Progenitor cell of endocrine pancreas (in vitro differentiated cells): ENCODE measurements at places on chromosomes 2 and 18. TPM values are rescaled to one million over a fixed set of nuclear protein-coding genes. Genes with fewer than 3 reads are reported as not detected.

DNA sequence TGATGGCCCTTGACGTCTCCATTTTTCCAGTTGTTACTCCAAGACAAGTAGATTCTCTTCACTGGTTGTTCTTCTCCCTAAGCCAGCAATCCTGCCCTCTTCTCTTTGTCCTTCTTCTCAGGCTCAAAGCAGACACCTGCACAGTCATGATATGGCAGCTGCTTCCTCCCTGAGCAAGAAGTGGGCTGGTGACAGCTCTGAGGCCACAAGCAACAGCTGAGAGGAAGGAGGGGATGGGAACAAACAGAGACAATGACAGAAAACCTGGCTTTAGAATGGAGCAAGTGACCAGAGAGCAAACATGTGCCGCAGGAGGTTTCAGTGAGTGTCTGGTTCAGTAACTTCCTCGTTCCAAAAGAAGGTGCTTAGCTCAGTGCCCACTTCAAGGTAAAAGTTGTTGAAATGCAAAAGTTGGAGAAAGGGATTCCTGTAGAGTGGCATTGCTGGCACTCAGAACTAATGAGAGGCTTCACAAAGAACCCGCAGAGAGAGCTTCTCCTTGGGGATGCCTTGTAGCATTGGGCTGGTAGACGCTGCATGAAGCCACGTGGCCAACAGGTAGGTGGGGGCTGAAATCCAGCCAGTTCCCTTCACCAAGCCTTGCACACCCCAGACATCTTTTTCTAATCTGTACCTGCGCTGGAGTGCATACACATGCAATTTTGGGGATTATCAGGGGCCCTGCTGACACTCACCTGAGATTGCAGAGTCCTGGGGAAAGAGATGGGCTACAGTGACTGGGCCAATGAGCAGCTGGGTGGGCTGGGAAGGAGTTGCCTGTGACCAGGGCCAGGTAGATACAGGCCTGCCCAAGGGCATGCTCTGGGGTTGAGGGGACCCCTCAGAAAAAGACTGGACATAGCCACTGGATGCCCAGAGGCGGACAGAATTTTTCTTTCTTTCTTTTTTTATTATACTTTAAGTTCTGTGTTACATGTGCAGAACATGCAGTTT, 153.3 kb upstream of the RAB12 start:
- no peak for DNase-seq

Gene TBR1
- total RNA-seq, result not detected in 2 replicates

Gene LHCGR
- not detected in 2 replicates for total RNA-seq

Gene GPR55
- total RNA-seq, result not detected in 2 replicates

DNA sequence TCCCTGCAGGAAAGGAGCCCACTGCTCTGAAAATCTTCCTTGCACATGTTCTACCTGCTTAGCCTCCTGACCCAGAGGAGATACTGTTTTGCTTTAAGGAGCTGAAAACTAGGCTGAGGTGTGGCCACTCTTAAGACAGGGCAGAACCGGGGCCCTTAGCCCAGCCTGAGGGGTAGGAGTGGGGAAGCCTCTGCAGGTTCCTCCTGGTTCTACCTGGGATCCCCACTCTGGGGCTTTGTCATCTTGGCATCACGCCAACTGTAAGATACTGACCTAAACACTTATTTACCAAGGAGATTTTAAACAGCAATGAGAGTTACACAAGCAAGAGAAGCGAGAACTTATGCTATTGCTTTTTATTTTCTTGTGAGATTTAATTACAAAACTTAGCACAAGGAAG, 86.9 kb downstream of the KCTD1 start:
- DNase-seq, result no peak

Gene TCF4
- total RNA-seq, result 56.8 and 61.3 TPM in 2 replicates

- no peak for DNase-seq
Measured at GRCh38 chr2:65299246-65299645, 71.6 kb downstream of the ACTR2 start.

Gene CDKL4
- total RNA-seq, result 1.2 and 2.0 TPM in 2 replicates

DNA sequence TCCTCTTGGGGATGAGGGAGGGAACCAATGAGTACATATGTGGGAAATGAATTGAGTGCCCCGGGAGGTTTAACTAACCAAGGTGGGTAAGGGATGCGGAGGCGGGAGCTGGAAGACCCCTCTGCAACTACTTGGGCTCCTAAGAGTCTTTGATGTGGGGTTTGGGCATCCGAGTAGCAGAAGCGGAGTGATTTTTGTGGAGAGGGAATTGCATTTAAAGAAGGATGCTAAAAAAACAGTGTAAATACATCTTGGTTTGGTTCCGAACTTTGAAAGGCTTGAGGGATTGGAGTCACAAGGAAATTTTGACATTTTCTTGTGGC, 215.7 kb downstream of the MCFD2 start:
- DNase-seq, result no peak

- no peak for DNase-seq
Measured at GRCh38 chr18:56770097-56770496, 118.9 kb downstream of the WDR7 start.

- no peak for DNase-seq
Measured at GRCh38 chr2:95061119-95061512, 35.6 kb downstream of the MAL start.

DNA sequence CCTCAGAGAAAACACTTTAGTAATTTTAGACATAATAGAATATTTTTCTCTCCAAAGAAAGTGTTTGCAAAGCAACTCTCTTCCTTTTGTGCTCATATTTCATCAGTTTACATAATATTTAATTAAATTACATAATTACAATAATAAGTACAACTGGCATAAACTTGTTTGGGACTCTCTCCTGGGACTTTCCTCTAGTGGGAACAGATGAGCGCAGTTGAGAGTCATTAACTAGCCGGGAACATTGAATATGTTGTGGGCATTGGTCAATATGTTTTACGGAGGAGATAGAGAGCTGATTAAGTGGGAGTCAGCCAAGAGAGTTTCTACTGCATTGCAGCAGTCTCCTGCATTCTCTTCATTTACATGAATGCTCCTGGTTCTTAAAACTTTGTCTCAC, 607.7 kb downstream of the ARHGAP15 start:
- DNase-seq, result no peak

Gene DCDC2C
- total RNA-seq, result not detected in 2 replicates

DNA sequence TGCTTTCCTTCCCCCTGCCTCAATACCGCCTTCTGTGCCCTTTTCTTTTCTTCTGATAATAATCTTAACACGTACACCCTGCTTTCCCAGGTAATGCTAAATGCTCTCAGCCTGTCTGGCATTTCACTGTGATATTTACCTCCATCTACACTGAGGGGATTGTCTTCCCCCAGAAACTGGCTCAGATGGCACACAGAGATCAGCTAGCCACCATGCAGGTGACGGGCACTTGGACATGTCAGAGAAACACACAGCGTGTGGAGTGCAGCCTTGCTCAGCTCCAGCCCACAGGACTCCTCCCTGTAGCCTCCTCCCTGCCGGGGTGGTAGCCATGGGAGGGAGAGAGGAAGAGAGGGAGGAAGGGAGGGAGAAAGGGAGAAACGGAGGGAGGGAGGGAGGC, 131.2 kb downstream of the EIPR1 start:
- DNase-seq, result no peak

DNA sequence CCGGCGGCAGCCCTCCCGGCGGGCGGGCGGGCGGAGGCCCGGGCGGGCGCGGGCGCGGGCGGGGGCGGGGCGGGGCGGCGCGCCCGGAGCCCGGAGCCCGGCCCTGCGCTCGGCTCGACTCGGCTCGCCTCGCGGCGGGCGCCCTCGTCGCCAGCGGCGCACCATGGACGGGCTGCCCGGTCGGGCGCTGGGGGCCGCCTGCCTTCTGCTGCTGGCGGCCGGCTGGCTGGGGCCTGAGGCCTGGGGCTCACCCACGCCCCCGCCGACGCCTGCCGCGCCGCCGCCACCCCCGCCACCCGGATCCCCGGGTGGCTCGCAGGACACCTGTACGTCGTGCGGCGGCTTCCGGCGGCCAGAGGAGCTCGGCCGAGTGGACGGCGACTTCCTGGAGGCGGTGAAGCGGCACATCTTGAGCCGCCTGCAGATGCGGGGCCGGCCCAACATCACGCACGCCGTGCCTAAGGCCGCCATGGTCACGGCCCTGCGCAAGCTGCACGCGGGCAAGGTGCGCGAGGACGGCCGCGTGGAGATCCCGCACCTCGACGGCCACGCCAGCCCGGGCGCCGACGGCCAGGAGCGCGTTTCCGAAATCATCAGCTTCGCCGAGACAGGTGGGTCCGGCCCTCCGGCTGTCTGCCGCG, at the start of gene INHBB:
TSS of gene INHBB (plus strand) at position 111 of the 641 bp plus-strand sequence. CDS start at position 164, 53 bp downstream.
- no peak for DNase-seq

DNA sequence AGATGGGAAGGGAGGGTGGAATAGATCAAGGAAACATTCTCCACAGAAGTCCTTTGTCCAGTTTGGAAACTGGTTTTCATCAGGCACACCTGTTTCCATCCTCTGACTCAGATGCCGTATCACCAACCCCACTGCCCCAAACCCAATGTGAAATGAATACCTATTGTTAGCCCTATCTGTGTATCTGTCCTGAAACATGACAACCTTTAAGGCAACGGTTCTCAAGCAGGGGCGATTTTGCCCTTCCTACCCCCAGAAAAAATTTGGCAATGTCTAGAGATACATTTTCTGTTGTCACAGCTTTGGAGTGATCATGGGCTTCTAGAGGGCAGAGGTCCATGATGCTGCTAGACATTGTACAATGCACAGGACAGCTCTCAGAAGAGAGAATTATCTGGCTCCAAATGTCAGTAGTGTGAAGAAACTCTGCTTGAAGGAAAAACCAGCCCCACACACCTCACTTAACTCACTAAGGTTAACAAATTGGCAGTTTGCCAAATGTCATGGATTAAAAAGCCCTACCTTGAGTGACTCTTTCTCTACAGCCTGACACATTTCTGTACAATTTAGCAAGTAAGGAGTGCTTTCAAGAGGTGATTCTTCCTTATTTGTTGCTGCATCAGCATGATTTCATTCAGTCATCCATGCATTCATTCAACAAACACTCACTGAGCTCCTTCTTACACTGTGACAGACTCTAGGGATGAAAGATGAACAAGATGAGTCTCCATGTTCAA, 3.4 kb downstream of the SCTR start:
- DNase-seq, result no peak

DNA sequence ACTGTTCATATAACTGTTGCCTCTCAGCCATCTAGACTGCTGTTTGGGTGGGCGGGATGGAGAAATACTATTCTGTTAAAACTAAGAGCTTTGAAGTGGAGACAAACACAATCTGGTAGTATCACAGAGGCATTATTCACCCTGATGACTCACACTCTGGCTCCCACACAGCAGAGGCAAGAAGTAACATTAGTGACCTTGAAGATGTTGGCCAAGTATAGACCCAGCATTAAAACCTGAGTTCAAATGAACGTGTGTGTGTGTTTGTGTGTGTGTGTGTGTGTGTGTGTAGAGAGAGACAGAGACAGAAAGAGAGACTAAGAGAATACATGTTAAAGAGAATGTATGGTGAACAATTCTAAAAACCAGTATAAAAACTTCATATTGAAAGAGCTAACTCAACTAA, 22.5 kb upstream of the ACVR1 start:
- DNase-seq, result no peak

GRCh38 chr2:13104723-13105122, 388.0 kb downstream of the TRIB2 start:
- DNase-seq, result no peak

DNA sequence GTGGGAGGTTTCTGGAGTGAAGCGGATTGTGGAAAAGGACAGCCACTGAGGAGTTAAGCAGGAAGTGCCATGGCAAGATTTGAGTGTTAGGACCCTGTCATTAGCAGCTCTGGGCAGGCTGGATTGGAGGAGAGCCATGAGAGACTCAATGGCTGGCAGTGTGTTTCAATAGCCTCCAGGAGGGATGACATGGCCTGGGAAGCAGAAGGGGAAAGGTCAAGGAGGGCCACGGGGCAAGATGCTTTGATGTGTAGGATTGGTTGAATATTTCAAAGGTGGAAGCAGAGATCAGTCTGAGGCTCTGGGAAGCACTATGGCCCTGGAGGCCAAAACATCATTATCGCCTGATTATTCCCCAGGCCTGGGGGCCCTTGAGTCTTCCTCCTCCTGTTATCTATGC, 229.0 kb upstream of the HS6ST1 start:
- no peak for DNase-seq

Gene OSR1
- total RNA-seq, result 10.3 and 10.7 TPM in 2 replicates

Gene GCC2
- 79.4 and 82.8 TPM in 2 replicates for total RNA-seq

Gene KCNG3
- total RNA-seq, result 0.16 and 0.31 TPM in 2 replicates

Gene NEU2
- total RNA-seq, result not detected in 2 replicates

DNA sequence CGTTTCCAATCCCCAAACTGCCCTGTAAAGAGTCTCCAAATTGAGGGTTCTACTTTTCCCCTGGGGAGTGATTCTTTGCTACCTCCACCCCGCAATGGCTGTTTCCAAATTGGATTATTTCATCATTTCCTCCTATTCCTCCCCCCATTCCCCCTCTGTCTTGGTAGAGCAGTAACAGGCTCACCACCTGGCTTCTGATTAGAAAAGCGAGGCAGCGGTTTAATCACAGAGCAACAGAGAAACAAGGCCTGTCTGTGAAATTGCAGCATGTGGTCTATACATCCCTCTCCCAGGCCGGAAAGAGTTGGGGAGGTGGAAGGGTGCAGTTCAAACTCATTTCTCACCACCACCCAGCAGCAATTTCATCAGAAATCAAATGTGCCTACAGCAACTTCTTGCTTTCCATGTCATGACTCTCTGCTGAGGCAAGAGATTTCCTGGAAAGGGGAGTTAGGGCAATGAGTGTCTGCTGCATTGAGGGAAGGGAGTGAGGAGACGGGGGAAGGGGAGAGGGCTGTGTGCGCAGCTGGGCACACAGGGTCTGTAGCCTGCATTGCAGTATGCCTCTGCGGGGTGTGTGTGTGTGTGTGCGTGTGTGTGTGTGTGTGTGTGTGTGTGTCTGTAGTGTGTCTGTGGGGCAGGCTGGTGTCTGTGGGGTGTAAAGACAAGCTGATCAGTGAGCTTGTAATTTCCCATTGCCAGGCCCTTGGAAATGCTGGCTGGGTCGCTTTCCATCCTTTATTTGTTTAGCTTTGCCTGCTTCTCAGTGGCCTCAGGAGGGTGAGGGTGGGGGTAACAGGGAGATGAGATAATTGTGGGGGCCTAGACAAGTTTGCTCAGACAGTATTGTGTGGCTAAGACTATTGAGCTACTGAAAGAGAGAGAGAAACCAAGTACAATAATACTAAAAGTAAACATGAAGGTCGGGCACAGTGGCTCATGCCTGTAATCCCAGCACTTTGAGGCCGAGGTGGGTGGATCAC, 13.5 kb upstream of the IGFBP2 start:
- no peak for DNase-seq

DNA sequence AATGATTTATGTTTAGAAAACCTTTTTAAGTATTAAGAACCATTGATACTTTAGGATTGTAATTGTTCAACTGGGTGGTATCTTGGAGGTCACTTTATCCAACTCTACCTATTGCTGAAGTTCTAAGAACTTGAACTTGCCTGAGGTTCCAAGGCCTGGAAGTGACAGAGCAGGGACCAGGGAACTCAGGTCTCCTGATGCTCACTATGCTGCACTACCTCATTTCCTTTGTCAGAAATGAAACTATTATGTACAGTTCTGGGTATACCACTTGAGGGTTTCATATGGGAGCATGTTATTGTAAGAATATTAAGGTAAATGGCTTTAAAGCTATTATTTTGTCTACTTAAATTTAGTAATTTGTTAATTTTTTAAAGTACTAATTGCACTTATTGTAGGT, 3.0 kb downstream of the MBD5 start:
- DNase-seq, result no peak
